ENCODE measurements at places on chromosomes 7 and 10.

DNA sequence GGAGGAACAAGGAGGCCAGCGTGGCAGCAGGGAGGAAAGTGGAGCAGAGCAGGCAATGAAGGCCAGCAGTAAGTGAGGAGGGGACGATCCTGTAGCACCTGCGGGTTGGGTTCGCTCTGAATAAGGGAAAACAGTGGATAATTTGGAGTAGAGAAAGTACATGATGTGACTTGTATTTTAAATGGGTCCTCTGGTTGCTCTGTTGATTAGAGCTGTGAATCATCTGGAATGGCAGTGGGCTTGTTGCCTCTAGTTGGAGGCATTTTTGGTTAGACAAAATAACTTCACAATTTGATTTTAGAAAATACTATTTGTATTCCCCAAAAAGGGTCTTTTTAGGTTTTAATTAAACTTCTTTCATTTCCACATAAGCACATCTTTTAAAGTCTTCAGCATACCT lies 277.4 kb downstream of the ARL4A start:
- no peak overlapping the region for H3K4me3 ChIP-seq
- no peak for DNase-seq
- H3K4me1 ChIP-seq = no peaks in the 10 kb centered on the region

DNA sequence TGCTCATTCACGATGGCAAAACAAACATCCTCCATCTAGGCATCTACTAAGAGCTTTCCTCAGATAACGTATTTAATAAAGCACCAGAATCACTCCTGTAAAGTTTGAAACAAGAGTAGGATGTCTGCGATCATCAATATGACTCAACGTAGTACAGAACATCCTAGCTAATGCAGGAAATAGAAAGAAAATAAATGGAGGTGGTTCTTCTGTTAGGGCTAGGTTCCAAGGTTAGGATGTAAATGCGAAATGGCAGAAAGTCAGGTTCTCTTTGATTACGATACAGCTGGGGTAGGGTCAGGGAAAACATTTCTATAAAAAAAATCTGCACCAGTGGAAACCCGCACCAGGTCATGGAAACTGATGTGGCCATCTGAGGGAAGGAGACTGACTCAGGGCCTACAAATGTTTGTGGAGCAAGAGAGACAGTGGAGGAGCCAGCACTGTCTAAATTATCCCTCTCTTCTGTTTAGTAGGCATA lies 29.1 kb downstream of the CCDC6 start:
- peaks cover 94% of the 10 kb centered on the region for H3K4me1 ChIP-seq
- H3K27me3 ChIP-seq = no peaks in the 10 kb centered on the region

DNA sequence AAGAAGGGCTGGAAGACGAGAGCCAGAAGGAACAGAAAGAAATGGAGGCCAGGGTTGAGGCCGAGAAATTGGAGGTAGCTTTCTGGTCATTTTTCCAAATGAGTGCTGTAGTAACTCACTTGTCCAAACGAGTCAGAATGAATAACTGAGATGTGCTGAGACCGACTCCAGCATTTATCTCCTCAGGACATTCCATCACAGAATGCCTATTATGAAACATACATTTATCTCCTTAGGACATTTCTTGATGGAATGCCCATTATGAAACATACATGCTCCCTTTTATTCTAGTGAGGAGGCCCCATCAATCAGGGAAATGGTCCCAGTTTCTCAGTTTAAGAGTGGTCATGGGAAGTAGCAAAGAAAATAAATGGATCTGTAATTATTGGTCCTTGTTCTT lies 16.5 kb downstream of the AVL9 start:
- H3K4me1 ChIP-seq = peaks cover 69% of the 10 kb centered on the region
- no peaks in the 10 kb centered on the region for H3K27me3 ChIP-seq
- DNase-seq = no peak
- no peak overlapping the region for H3K27ac ChIP-seq
- H3K4me3 ChIP-seq = no peak overlapping the region
- peaks cover 50% of the 10 kb centered on the region for H3K36me3 ChIP-seq

DNA sequence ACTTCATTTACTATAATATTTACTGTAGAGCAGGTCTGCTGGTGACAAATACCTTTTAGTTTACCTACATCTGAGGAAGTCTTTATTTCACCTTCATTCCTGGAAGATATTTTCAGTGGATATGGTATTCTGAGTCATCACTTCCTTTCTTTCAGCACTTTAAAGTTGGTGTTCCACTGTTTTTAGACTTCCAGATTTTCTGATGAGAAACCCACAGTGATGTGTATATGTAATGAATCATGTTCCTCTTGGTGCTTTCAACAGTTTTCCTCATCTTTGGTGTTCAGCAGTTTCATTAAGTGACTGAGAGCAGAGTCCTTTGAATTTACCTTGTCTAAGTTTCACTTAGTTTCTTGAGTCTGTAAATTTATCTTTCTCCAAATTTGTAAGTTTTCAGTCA lies 36.4 kb downstream of the COPG2 start:
- H3K4me1 ChIP-seq = no peaks in the 10 kb centered on the region
- no peaks in the 10 kb centered on the region for H3K27me3 ChIP-seq
- H3K27ac ChIP-seq = no peak overlapping the region
- no peak for DNase-seq
- H3K36me3 ChIP-seq = peaks cover 12% of the 10 kb centered on the region
- H3K4me3 ChIP-seq = no peak overlapping the region

- H3K36me3 ChIP-seq = no peaks in the 10 kb centered on the region
- no peak overlapping the region for H3K4me3 ChIP-seq
- H3K4me1 ChIP-seq = no peaks in the 10 kb centered on the region
- peaks cover 57% of the 10 kb centered on the region for H3K27me3 ChIP-seq
These were observed 64.5 kb upstream of the ZMIZ1 start for GRCh38 chr10:79004311-79004710.

GRCh38 chr7:79774150-79774549 lies 320.7 kb upstream of the MAGI2 start:
- no peak overlapping the region for H3K4me3 ChIP-seq
- DNase-seq = no peak
- H3K36me3 ChIP-seq = no peaks in the 10 kb centered on the region
- H3K27me3 ChIP-seq = no peaks in the 10 kb centered on the region

- H3K4me3 ChIP-seq = no peak overlapping the region
- DNase-seq = no peak
- no peaks in the 10 kb centered on the region for H3K27me3 ChIP-seq
- peaks cover 22% of the 10 kb centered on the region for H3K4me1 ChIP-seq
- no peaks in the 10 kb centered on the region for H3K36me3 ChIP-seq
These were observed 2.6 kb downstream of the BPGM start for GRCh38 chr7:134649226-134649775.

- H3K36me3 ChIP-seq = peaks cover 67% of the 10 kb centered on the region
- H3K4me1 ChIP-seq = peaks cover 92% of the 10 kb centered on the region
- no peak for DNase-seq
- no peaks in the 10 kb centered on the region for H3K27me3 ChIP-seq
- H3K4me3 ChIP-seq = peak overlapping the region; percentile 53
These were observed 10.9 kb downstream of the CDCA7L start for GRCh38 chr7:21934808-21935207.

DNA sequence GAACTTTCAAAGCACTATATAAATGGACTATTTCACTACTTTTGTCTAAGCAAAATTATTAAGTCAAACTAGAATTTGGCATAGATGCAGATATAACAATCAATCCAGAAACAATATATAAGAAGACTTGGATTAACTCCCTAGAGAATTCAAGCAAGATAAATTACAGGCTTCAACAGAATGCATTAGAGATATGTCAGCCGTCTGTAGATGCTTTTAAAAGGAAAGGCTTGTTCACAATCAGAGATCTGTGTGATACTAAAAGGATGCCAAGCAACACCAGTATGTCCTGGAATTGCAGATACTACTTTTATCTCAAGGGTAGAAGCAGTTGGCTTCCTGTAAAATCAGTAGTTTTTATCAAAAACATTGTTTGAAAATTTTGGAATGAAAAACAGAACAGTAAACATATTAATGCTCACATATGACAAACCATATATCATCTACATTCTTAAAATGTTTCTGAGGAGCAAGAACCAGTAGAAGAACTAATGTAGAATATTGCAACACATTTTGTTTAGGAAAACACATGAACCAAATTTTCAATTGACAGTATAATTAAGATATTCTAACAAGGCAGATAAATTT lies 947.9 kb upstream of the LRRN3 start:
- DNase-seq = no peak
- H3K27ac ChIP-seq = no peak overlapping the region
- H3K27me3 ChIP-seq = no peaks in the 10 kb centered on the region

DNA sequence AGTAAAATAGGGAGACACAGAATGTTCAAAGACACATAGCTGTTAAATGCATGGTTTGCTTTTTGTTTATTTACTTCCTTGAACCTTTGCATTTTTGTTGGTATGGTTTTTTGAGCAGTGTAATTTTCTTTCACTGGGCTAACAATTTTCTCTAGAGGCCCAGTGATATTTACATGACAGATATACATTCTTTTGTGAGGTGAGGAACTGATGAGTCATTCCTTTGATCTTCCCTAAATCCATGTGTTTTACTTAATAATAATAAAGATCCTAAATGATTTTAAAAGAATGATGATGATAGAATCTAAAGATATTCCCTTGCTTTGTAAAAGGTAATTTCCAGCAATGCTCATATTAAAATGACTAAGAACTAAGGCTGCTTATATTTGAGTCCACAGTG lies 188.5 kb upstream of the ANK3 start:
- no peak overlapping the region for H3K4me3 ChIP-seq
- peaks cover 1% of the 10 kb centered on the region for H3K36me3 ChIP-seq
- no peak overlapping the region for H3K27ac ChIP-seq
- peaks cover 6% of the 10 kb centered on the region for H3K27me3 ChIP-seq
- no peak for DNase-seq
- peaks cover 15% of the 10 kb centered on the region for H3K4me1 ChIP-seq

DNA sequence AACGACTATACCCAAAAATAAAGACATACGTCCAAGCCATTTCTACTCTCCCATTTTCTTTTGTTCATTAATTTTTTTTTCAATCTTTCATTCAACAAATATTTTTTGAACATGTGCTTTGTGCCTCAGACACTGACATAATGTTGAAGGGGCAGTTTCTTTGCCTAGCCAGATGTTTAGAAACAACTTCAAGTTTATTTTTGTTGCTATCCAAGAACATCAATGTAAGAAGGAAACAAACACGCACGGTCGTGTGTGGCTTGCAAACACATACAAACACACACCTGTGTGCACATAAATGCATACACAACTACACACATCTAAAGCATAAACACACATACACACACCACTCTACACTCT lies 39.9 kb downstream of the BTBD16 start:
- DNase-seq = no peak
- H3K36me3 ChIP-seq = no peaks in the 10 kb centered on the region
- no peak overlapping the region for H3K4me3 ChIP-seq
- no peak overlapping the region for H3K27ac ChIP-seq
- H3K4me1 ChIP-seq = peaks cover 26% of the 10 kb centered on the region
